ENCODE measurements at places on chromosomes 3 and 15. TPM values are rescaled to one million over a fixed set of nuclear protein-coding genes. Genes with fewer than 3 reads are reported as not detected.
A peak's percentile ranks its signal among the peaks of the same experiment; 100 is the strongest.

Gene KLF15
- total RNA-seq: 38.4 TPM

DNA sequence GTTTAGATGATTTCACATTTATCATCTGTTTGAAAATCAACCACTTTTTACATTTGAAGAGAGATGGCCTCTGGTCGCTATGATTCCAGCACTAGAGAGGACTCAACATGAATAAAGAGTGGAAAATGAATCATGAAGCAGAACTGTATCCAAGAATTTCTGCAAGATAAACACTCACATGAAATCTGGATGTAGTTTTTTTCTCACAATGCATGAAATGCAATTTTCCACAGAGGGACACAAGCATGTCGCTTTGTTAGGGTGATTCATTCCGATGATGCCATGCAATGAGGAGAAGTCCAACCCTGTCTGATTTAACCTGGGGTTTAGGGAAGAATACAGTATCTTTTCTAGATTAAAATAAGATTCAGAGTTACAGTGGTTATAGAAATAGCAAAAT lies 50.4 kb upstream of the ADCY5 start:
- no peak for DNase-seq

Gene SNX22
- total RNA-seq: 66.4 TPM

- no peak for DNase-seq
Measured at GRCh38 chr3:27454461-27454860, 29.7 kb downstream of the SLC4A7 start.

GRCh38 chr3:131856171-131856570 lies 178.6 kb downstream of the CPNE4 start:
- no peak for DNase-seq

DNA sequence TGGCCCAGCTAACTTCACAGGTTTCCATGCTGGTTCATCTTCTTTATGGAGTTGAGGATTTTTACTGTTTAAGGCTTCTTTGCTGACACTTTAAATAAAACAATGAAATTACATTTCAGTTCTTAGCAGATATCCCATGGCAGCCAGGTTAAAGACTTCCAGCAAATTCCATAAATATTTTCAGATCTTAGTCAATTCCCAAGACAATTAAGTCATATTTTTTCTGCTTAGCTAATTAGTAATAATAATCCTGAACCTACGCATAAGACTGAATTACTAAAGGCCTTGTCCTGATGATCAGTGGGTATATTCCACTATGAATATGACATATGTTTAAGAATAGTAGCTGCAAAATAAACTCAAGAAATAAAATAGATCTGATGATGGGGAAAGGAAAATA lies 83.3 kb downstream of the NR2E3 start:
- no peak for DNase-seq

Gene CIB2
- 59.3 TPM for total RNA-seq

- no peak for DNase-seq
Measured at GRCh38 chr15:80059786-80060355, 395 bp downstream of the ZFAND6 start.

Gene KBTBD12
- total RNA-seq: 8.1 TPM

Gene PIERCE2
- total RNA-seq: 2.7 TPM

GRCh38 chr3:150495563-150496168 lies 50.6 kb downstream of the SERP1 start:
- no peak for DNase-seq

Gene RBPMS2
- total RNA-seq: 390 TPM

GRCh38 chr15:56184516-56184915 lies 59.2 kb downstream of the RFX7 start:
- no peak for DNase-seq

- no peak for DNase-seq
Measured at GRCh38 chr3:33250712-33251111, 26.5 kb upstream of the FBXL2 start.

Gene GATA2
- 18.0 TPM for total RNA-seq

Gene RTF1
- total RNA-seq: 25.0 TPM

DNA sequence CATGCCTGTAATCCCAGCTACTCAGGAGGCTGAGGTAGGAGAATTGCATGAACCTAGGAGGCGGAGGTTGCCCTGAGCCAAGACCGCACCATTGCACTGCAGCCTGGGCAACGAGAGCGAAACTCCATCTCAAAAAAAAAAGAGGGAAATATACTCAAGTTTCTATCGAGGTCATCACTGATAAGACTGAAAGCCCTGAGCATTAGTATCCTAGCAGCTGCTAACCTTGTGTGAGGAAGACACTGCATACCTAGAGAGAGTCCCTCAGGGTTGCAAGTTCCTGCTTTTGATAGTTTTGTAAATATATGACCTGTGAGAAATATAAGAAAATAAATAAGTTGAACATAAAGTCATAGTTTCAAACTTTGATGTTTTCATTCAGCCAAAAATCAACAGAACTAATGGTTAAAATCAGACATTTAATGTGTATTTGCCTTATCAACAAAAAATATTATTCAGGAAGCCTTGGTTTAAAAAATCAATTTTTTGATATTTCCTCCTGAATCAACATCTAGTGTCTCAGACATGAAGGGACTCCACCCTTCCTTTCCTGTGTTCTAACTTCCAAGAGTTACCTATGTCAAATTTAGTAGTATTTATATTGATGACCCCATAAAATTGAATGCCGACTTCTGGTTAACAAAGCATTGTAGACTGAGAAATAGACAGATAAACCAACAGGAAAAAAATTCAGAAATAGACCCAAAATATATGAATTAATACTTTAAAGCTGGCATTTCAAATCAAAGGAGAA lies 19.8 kb upstream of the USP3 start:
- no peak for DNase-seq

Gene LMAN1L
- 216 TPM for total RNA-seq

DNA sequence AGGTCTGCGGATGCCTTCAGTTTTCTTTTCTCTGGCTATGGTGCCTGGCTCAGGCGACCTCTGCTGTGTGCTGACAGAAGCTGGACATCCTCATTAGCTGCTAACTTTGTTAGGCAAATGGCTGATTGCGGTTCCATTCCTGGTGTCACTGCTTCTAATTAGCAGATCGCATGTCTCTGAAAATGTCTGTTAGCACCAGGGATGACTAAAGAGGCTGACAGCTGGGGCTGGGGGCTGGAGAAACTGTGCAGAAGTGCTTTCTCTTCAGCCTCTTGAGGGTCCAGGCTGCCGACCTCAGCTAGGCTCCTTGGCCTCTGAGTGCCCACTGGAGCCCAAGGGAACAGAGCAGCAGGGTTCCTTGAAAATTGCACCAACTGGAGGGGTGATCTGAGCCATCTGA lies 39.3 kb downstream of the CHCHD6 start:
- no peak for DNase-seq

Gene ADAMTSL3
- total RNA-seq: 31.3 TPM

GRCh38 chr3:61334783-61335182 lies 83.5 kb upstream of the FHIT start:
- no peak for DNase-seq

DNA sequence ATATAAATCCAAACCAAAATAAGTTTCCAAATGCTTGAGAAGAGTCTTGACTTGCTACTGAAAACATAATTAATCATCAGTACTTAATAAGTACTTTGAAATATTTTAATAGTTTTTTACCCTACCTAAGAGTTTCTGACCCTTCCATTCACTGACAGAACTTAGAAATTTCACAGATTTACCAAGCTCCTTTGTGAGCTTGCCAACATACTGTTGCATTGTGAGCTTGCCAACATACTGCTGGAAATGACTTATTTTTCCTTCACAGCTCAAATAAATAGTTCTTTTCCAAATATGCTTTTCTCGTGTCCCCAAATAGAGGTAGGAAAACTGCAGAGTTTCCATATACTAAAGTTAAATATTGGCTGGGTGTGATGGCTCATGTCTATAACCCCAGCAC lies 9.6 kb upstream of the AADAC start:
- no peak for DNase-seq

DNA sequence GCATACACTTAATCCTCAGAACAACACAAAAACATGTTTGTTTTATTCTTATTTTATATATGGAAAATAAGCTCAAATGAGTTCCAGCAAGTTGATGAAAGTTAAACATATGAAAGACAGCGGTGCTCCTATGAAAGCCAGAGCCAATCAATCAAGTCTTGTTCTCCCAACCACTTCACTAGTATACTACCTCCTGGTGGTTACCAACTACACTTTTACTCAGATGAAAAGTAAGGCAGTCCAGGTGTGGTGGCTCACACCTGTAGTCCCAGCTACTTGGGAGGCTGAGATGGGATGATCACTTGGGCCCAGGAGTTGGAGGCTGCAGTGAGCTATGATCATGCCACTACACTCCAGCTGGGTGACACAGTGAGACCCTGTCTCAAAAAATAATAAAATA lies 66.0 kb downstream of the MAGI1 start:
- DNase-seq: no peak

DNA sequence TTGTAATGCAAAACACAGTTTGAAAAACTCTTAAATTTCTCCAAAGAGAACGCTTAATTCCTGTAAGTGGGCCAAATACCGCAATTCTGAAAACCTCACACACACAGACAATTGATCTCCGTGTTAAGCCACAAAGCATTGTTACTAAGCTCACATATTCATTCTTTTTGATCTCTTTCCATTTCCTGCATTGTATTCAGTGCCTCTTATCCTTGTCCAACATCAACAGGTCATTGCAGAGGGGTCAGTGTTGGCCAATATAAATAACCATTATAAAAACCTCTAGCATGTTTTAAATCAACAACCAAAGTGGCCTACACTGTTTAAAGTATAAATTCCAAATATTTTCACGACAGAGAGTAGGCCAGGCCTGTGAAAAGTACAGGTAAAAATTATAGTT lies 171.1 kb downstream of the PDZRN3 start:
- DNase-seq: no peak

DNA sequence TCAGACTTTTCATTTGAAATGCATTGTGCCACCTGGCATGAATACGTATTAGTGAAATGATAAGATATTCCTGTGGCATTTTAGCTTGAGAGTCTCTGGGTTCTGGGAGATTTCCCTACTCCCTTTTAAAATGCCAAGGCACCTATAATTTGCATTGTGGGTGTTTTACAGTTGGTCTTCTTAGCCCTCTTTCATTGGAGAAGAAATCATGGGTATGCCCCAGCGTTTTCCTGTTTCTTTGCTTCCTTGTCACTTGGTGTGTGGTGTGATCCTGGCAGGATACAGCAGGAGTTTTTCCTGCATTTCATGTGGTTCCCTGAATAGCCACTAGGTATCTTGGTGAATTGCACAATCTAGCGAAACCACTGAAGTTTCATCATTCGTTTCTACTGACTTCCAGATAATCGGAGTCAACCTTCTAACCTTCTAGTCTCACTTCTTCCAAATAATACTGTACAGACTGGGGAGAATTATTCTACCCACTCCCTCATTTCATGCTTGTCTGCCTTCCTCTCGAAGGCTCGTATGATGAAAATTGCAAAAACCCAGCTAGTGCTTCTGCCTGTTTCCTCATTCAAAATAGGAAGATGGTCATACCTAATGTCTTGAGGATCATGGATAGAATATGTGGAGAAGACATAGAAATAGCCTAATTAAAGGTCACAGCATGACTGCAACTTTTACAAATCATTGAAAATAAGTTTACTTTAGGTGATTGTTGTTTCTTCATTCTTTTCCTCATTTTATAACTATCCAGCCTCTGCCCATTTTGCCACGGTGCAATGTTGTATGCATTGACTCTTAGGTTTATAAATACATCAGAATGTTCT lies 2.6 kb downstream of the BHLHE40 start:
- DNase-seq: no peak

DNA sequence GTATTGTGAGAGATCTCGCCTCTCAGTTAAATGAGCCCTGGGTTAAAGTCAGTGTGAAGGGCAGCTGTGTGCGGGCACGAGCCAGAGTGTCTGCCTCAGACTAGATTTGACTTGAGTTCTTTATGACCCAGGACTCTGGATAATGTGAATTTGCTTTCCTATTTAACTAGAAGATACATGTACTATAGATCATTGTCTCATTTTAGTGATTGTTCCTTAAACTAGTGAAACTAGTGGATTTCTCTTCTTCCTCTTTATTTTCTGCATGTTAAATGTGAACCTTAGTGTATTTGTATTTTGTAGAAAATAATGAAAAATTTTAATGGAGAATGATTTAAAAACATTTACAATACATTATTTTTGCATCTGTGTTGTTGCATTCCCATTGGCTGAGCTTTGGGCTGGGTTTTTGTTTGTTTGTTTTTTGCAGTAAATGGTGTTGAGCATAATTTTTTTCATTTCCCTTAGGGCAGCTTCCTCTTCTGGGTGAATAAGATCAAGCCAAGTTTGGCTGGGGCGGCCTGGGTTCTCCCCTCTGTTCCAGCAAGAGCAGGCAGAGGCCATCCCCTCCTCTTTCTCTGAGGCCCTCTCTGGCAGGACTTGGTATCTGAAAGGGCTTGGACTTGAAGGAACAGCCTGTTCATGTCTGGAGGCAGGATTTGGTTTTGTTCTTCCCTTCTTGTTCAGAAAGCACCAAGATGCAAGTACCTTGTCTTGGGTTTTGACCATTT lies 15.0 kb downstream of the GCSAM start:
- peak; percentile 74 for DNase-seq

Gene FEZF2
- total RNA-seq: not detected

- DNase-seq: no peak
Measured at GRCh38 chr15:92277776-92278175, 115.9 kb upstream of the ST8SIA2 start.

GRCh38 chr3:73314151-73314951 lies 252.9 kb downstream of the EBLN2 start:
- no peak for DNase-seq

Gene IP6K2
- total RNA-seq: 34.3 TPM

Gene PRSS50
- 0.31 TPM for total RNA-seq

- DNase-seq: peak; percentile 38
Measured at GRCh38 chr15:79265987-79266579, 16.4 kb upstream of the ANKRD34C start.

DNA sequence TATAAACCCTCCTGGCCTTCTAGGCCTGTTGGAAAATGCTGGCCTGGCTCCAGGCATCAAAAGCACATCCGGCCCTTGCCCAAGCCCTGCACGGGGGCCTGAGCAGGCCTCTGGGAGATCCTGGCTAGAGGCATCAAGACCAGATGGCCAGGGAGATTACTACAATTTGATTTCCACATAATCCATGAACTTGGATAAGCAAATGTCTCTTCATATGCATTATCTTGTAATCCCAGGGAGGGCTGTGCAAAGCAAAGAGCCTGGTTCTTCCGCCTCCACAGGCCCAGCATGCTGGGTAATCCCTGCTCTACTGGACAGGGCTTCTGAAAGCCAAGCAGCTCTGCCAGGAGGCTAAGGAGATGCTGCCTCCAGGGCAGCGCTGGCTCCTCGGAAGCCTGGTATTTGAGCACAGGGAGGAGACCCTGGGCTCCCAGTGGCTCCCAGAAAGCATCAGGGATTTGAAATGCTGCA lies 18.2 kb downstream of the MRPL46 start:
- DNase-seq: no peak

DNA sequence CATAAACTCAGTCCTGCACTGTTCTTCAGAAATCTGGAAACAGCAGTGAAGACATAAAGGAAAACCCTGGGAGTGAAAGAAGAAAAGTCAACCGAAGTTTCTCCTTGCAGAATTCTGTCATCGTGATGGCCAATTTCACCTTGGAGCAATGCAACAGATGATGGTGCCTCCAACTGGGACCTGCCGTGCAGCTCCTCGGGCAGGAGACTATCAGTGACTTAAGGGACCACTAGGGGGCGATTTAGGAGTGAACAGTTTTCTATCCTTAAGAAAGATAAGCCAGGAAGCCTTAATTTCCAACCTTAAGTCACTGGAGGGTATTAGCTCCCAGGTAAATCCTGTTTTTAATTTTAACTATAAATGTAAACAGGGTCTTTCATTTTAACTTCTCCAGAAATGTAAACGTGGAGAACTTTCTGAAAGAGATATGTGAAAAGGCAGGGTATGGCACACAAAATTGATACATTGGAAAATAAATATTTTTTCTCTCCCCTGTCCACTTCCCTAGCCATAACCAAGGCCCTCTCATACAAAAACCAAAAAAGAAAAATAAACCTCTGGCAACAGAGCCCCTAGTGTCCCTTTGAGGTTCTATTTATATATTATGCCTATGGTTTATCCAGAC lies 116.3 kb downstream of the PDZRN3 start:
- DNase-seq: no peak
